ENCODE measurements at places on chromosomes 4 and X. TPM values are rescaled to one million over a fixed set of nuclear protein-coding genes. Genes with fewer than 3 reads are reported as not detected.

DNA sequence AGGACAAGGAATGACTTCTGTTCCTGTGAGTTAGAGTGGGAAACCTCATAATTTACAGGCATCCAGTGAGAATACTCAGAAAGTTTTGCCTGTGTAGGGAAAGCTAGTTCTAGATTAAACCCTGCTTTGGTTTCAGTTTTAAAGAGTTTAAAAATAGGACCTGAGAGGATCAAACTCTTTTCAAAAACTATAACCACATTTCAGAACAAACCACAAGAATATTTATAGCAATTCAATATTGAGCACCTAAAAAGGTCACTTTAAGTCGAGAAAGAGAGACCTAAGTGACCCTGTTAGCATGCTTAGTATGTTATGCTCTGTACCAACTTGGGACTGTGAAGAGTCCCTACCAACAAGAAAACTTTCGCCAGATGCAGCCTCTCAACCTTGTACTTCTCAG is 17.4 kb upstream of the PWWP3B start:
- DNase-seq, result no peak

GRCh38 chrX:2878563-2878962 is 49.8 kb downstream of the GYG2 start:
- DNase-seq, result no peak

USP17L13 gene
- total RNA-seq, result not detected

GRCh38 chr4:7904952-7905915 is 34.4 kb downstream of the AFAP1 start:
- DNase-seq, result no peak

GRCh38 chr4:125091101-125091500 is 223.7 kb upstream of the FAT4 start:
- no peak for DNase-seq

- no peak for DNase-seq
These were observed 24.4 kb downstream of the ENOX2 start for GRCh38 chrX:130878350-130879341.

DNA sequence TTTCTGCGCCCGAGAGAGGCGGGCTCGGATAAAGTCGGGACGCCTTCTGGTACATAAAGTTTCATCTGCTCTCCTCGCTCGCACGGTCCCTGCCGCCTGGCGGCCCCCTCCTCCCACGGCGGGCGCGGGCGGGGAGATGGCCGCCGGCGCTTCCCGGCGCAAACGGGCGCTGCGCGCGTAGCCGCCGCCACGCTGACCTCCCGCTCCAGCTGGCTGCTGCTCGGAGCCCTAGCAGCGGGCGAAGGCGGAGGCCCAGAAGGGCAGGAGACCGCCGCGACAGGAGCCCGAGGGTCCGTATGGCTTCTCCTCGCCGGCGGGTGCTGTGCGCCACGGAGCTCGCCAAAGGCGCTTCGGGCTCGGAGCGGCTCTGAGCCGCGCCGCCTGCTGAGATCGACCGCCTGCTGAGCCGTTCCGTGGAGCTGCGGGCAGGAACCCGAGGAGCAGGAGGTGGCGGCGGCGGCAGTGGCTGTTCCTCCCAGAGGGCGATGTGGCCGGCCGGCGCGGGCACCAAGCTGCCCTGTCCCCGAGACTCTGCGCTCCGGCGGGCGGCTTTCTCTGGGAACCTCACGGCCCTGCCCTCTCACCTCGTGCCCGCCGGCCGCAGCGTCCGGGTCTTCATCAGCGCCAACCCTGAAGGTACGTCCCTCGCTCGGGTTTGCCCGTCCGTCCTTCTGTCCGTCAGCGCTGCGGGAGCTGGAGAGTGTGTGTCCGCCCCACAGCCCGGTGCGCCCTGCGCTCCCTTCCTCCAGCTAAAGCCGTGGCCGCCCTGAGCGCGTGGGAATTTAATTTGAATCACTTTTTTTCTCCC is at the start of gene NWD2:
Gene NWD2 (plus strand): TSS at position 161 of the 808 bp plus-strand sequence. CDS start 325 bp downstream, at position 486.
- DNase-seq, result no peak

ARHGAP6 gene
- 3.1 TPM for total RNA-seq

RPS6KA6 gene
- total RNA-seq, result 0.41 TPM

Data from left ventricle myocardium inferior (tissue), 1 donor.